ENCODE measurements at places on chromosomes 5 and 9.

DNA sequence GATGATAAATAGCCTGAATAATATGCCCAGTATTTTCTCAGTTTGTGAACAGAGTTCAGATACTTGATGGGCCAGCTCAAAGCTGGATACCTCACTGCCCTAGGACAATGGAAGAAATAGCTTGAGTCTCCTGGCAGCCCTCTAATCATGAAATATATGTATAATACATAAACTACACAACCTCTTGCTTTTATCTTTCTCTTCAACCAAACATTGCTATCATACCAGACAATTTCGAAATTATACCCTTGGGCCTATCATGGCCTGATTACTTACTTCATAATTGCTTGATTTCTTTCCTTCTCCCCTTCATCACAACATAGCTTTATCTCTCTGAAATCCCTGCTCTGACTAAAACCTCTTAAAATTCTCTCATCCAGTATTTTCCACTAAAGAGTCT lies 1144.9 kb upstream of the C9orf72 start:
- no peak for DNase-seq

DNA sequence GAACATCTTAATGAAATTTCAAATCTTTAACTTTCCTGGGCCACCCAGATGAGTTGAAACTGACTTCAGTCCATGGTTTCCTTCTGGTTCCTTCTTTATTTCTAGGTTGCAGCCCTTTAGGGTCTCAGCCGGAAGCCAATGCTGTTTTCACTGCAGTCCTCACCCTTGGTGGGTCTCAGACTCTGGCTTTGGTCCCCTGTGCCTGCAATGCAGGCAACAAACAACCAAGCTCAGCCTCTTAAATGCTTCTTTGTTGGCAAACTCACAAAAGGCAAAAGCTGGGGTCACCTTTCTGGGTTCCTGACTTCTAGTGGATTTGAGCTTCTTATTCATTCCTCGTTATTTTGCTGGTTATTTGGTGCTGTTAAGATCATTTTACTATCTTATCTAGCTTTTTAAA lies 19.3 kb upstream of the APC start:
- DNase-seq: no peak

DNA sequence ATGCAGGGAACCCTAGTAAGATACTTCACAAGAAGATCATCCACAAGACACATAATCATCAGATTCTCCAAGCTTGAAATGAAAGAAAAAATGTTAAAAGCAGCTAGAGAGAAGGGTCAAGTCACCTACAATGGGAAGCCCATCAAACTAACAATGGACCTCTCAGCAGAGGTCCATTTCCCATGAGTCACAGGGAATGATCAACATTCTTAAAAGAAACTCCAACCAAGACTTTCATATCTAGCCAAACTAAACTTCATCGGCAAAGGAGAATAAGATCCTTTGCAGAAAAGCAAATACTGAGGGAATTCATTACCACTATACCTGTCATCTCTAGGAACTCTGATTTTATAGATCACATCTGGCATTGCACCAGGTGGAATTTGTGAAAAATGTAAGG lies 52.9 kb upstream of the SPATA31E1 start:
- no peak for DNase-seq

- DNase-seq: no peak
These were observed 20.0 kb upstream of the MLANA start for GRCh38 chr9:5870691-5871090.

DNA sequence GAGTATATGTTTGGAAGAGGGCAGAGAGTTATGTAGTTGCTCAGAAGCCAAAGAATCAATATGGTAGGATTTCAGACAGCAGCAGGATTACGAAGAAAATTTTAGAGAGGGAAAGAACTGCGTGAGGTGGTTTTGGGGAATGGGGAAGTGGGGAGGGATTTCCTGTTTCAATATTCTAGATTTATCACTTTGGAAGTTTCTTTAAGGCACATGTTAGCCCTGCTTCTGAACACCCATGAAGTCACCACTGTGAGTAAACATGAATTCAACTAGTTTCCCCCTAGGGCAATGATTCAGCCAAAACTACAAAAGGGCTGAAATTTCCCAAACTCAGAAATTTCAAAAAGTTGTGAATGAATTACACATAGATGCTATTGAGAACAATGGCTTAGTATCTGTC lies 132.2 kb downstream of the EBF1 start:
- DNase-seq: no peak

GRCh38 chr5:145981589-145982571 lies 45.5 kb downstream of the SH3RF2 start:
- no peak for DNase-seq
